Activated naive CD4-positive, alpha-beta T cell (primary cell): ENCODE measurements at places on chromosomes 11 and 22.

GRCh38 chr22:39699631-39700360 is 129.2 kb downstream of the CACNA1I start:
- no peak for DNase-seq

- no peak for DNase-seq
These were observed 13.1 kb downstream of the IFT27 start for GRCh38 chr22:36762687-36763260.

DNA sequence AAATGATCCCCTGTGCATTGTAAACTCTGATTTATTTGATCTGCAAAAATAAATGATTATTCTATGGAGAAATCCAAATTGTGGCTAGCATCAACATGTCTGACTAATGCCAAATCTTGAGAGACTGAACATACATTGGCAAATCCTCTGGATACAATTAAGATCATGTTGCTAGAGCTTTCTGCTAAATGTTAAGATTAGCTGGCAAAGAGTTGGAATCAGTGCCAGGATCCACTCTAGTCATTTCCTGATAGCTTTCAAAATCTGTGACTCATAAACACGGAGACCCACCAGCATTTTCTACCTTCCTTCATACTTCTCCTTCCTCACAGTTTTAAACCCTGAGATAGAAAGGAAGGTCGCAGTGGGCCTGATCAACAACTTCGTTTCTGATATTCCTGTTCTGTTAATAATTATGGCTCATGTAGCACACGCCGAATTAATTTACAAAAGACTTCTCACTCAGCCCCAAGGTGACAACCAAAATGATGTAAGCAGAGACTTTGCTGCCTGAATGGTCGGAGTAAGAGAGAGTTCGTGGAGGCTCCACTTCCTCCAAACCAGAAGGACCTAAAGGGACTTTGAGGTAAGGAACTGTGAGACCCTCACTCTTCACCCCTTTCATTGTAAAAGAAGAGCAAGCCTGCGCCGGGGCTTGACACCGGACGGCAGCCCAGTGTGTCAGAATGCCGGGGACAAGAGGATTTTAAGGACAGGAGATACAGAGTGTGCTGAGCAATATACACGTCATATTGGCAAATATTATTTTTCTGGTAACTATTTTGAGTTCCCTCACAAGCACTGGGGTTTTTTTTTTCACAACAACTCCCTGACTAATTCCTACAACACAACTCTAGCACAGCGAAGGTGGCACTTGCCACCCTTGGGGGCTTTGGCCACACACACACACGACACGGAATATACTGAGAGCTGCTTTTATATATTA is 42.0 kb downstream of the SERPINH1 start:
- no peak for DNase-seq

GRCh38 chr22:43625242-43625641 is 186.9 kb downstream of the EFCAB6 start:
- no peak for DNase-seq

DNA sequence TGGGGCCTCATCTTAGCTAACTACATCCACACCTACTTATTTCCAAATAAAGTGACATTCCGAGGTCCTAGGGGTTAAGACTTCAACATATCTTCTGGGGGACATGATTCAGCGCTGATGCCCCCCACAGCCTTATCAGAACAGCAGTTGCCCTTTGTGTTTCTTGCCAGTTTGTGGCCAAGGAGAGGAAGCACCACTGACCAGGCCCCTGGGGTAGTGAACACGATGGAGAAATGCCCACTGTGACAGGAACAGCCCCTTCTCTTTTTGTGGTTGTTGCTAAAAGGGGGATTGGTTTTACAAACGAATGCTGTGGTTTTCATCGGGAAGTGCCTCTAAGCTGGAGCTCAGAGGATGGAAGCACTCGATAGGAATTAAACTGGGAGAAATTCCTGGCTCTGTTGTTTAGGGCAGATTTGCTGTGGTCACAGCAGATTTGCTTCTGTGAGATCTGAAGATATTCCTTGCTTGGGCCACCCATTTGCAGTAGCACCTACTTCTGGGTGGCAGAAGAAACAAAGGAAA is 88.8 kb downstream of the ABTB2 start:
- DNase-seq, result no peak

GRCh38 chr11:105907319-105907718 is 114.7 kb downstream of the MSANTD4 start:
- no peak for DNase-seq

DNA sequence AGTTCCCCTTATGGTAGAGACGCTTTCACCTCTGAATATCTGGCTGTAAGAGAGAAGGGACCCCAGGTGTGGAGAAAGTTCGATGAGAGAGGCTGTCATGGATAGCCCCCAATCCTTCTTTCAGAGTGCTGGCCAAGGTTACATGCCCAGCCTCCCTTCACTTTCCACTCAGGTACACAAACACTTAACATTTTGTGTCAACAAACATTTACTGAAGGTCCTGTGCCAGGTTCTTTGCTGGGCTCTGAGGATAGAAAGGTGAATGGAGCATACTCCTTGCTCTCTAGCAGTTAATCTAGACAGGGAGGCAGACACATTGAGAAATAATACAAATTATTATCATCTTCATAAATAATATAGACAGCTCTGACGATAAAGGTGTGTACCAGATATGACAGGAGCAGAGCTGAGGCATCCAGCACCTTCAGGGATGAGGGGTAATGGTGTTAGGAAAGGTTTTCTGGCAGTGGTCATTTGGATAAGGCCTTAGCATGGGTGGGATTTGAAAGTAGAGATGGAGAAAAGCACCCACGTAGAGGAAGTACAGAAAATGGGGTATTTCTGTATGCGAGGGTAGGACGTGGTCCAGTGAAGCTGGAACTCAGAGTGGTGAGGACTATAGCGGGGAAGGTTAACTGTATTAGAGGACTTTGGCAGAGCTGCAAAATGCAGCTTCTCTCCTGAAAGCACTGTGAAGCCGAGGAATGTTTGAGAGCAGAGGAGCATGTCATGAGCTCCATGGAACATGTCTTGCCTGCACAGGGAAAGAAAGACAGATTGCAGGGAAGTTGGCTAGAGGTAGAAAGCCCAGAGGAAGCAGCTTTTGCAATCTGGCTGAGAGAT is 19.6 kb downstream of the PPFIBP2 start:
- no peak for DNase-seq

GRCh38 chr11:129505266-129505665 is 129.6 kb downstream of the BARX2 start:
- no peak for DNase-seq

DNA sequence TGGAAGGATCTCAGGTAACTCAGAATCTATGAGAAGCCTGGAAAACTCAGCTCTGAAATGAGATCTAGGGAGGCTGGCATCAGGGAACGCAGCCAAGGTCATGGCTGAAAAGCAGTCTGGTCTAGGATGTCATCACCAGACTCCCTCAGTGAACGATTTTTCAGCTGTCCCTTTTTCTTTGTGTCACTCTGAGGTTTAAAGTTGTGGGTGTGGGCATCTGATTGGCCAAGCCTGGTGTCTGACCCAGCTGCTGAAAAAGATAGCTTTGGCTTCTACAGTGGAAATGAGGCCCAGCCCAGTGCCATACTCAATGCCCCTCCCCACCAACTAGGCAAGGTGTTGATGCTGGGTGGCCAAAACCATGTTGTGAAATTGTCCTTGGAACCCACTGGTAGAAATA is 14.5 kb downstream of the RPS3 start:
- no peak for DNase-seq

GRCh38 chr11:5553343-5553742 is 5.0 kb upstream of the OR52H1 start:
- no peak for DNase-seq

- no peak for DNase-seq
These were observed 43.3 kb downstream of the WT1 start for GRCh38 chr11:32391956-32392553.

- no peak for DNase-seq
These were observed 1177.8 kb downstream of the TBC1D22A start for GRCh38 chr22:47940211-47940610.

DNA sequence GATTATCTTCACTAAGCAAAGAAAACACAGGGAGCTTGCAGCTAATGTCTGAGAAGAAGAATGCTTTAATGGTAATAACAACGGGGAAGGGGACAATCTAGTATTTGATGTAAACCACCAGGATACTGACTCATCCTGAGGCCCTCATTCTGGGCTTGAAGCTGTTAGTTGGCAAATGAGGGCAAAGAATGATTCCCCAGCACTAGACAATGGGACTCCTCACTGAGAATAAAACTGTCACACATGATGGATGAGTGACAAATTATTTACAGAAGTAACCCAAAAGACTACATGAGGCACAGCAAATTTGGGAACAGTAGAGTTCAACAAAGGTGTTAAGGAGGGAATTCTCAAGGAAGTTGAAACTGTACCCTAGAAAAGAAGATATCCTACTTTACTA is 76.3 kb downstream of the FAM168A start:
- no peak for DNase-seq

DNA sequence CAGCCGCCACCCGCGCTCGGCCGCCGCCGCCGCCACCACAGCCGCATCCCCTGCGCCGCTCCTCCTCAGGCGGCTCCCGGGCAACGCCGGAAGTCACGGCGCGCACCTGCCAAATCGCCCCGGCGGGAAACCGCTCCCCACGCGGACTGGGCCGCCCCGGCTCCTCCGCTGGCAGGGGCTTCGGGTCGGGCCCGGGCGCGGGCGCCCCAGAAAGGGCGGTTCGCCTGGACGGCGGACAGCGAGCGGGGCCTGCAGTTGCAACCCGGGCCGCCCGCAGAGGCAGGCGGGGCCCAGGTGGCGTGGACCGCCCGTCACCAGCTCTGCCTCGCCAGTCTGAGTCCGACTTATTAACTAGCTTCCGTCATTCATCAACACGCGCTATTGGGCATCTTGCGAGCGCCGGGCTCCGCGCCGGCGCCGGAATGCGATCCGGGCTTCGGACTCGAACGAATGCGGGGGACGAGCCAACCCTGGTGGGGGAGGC is at the start of gene HIRA:
Gene HIRA, minus strand, starts transcription at position 85 of the 484 bp plus-strand sequence. CDS start 257 bp downstream, outside the sequence.
- DNase-seq, result peak; percentile 80

GRCh38 chr11:17867341-17867740 is 132.8 kb downstream of the KCNC1 start:
- DNase-seq, result no peak
